ENCODE measurements at places on chromosomes 12 and 14. TPM values are rescaled to one million over a fixed set of nuclear protein-coding genes. Genes with fewer than 3 reads are reported as not detected.

Gene ELK3
- 39.3 TPM for polyA plus RNA-seq

Gene TMTC3
- polyA plus RNA-seq, result 1.4 TPM

Gene FIGNL2
- polyA plus RNA-seq, result 0.10 TPM

Gene PRIM1
- 37.8 TPM for polyA plus RNA-seq

Gene CD163
- 0.41 TPM for polyA plus RNA-seq

Gene HRK
- not detected for polyA plus RNA-seq
